Naive B cell (primary cell): ENCODE measurements at places on chromosomes 12 and 14.

- no peak for DNase-seq
These were observed 26.6 kb downstream of the ASCL4 start for GRCh38 chr12:107801150-107801549.

DNA sequence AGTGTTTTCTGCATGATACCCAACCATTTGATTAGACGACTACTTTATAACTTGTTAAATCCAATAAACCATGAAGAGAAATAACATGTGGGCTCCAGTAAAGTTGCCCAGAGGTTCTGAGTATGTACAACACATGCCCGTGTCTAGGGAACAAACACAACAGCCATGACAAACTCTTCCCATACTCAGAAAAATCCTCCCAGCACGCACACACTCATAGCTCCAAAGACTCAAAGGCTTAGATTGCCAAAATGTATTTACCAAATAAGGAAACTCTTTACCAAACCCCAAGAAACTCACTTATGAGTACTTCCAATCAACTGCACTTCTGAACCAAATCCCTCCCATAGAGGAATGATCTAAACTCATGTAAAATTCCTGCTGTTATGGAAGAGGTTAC is 17.3 kb downstream of the SART3 start:
- no peak for DNase-seq

- DNase-seq, result peak; percentile 31
These were observed 2.4 kb upstream of the RNASE7 start for GRCh38 chr14:21039585-21040369.

GRCh38 chr12:26086936-26087335 is 37.9 kb downstream of the BHLHE41 start:
- DNase-seq, result no peak

- no peak for DNase-seq
These were observed 47.5 kb downstream of the IFNG start for GRCh38 chr12:68111995-68112394.

DNA sequence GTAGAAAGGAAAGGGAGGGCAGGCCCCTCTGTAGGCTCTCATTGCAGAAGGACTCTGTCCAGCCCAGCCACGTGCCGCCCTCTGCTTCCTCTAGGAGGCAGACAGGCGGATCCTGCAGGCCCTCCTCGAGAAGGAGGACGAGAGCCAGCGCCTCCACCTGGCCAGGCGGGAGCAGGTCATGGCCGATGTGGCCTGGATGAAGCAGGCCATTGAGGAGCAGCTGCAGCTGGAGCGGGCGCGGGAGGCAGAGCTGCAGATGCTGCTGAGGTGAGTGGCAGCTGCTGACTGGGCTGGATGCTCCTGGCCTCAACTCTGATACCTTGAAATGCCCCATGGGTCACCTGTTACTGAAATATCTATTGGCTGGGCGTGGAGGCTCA is 10.9 kb downstream of the TCHP start:
- DNase-seq, result no peak

- DNase-seq, result no peak
These were observed 1.5 kb downstream of the PRDM4 start for GRCh38 chr12:107759410-107759809.

DNA sequence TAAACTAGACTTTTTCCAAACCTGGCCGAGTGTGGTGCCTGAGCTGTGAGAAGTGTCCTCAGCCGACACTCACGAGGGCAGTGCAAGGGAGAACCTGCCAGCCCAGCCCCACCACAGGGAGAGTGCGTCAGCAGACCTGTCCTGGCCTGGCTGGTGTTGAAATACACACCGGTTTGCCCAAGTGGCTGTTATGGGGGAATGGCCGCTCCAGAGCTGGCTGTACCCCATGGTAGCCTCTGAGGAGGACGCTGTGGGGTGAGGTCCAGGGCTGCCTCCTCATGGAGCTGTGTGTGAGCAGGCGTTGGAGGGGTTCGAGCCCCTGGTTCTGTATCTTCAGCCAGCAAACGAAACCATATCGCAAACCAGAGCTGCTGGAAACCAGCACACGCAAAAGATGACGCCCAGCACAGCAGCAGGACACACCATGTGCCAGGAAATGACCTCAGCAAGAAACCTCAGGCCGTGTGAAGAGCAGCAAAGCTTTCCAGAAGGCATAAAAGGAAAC is 9.4 kb downstream of the ANKRD9 start:
- no peak for DNase-seq

GRCh38 chr12:64742416-64742815 is 16.8 kb downstream of the GNS start:
- no peak for DNase-seq
